HuH-7.5 (cell line): ENCODE measurements at places on chromosomes 4 and X.

DNA sequence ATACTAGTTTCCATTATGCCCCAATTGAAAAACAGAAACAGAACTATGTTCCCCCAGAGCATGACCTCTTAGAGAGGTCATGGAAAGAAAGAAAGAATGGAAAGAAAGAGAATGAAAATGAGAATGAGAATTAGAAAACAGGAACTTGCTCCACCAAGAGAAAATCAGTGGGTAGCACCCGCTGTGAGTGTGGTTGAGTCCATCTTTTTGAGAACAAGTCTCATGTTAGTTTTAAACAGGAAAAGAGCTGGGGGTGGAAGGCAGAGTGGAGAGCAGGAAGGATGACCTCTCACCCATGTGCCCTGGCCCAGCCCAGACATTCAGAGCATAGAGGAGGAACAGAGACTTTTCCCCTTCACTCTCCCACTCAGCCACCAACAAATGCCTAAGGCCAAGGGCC lies 4.9 kb downstream of the GSX2 start:
- no peak for DNase-seq

- DNase-seq = no peak
Observed at GRCh38 chr4:150934022-150934421, 81.1 kb downstream of the LRBA start.

DNA sequence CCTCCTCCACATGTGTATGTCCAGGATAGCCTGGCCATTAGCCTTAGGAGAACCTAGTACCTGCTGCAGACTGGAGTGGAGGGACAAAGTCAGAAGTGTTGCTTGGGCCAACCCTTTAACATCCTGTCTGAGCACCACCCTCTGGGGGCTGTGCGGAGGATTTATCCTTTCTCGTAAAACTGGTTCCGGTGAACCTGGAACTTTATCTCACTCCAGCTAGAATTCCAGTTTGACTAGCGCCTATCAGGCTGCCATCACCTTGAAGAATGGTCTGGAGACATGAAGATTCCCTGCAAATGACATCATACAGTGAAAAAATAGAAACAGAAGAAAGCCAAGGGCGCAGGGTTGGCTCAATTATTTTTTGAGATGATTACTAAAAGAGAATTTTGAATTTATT lies 4.0 kb downstream of the TCEAL8 start:
- no peak for DNase-seq

GRCh38 chr4:113472864-113473263 lies 288.7 kb downstream of the CAMK2D start:
- DNase-seq = no peak

GRCh38 chrX:82458207-82458754 lies 1049.8 kb upstream of the POU3F4 start:
- no peak for DNase-seq

DNA sequence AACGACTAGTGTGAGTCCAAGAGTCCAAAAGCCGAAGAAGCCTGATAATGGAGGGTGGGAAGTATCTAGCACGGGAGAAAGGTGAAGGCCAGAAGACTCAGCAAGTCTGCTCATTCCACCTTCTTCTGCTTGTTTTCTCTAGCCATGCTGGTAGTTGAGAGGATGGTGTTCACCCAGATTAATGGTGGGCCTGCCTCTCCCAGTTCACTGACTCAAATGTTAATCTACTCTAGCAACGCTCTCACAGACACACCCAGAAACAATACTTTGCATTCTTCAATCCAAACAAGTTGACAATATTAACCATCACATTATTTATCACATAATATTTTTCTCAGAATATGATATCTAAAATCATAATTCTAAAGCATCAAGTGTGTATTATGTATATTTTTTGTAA lies 1055.1 kb upstream of the PCDH10 start:
- no peak for DNase-seq

- DNase-seq = no peak
Observed at GRCh38 chrX:108199691-108200090, 108.1 kb downstream of the ATG4A start.

DNA sequence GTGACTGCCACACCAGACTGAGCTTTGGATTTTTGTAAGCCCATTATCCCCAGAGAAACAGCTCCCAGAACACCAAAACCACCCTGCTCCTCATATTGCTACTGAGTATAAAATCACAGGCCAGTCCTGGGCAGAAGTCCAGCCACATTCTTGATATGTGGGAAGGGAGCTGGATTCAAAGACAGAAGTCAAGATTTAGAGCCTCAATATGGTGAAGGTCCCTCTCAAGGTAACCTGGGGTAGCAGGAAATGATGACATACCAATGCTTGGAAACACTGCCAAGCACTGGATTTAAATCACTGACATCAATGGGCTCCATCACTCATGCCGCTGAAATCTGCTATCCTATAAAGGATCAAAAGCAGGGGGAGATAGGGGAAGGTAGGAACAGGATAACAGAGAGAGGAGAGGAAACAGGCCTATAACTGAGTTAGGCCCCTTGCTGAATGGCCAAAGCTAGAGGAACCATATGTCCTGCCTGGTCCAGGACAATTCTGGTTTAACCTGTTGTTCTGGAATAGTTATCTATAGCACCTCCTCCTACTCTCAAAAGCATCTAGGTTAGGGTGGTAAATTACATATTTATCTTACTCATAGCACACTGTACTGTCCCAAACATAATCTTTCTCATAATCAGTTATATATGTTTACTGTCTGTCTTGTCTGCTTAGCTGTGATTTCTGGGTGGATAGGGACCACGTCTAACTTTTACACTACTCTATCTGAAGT lies 83.7 kb upstream of the NHS start:
- no peak for DNase-seq

DNA sequence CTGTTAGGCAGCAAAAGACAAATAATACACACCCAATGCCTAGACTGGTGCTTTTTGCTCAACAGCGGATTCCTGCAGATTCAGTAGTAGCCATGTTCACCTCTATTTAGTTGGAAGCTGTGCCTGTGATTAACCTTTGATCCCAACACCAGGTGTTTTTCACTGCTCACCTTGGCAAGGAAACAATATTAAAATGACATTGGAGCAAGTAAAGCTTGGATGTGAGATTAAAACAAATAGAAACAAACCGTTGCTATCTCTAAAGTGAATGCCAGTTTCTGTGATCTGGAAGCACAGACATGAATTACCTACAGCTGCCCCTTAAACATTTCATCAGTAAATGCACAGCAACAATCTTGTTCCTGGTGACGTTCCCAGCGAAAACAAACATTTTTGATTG lies 35.7 kb downstream of the MAGEB17 start:
- DNase-seq = no peak

DNA sequence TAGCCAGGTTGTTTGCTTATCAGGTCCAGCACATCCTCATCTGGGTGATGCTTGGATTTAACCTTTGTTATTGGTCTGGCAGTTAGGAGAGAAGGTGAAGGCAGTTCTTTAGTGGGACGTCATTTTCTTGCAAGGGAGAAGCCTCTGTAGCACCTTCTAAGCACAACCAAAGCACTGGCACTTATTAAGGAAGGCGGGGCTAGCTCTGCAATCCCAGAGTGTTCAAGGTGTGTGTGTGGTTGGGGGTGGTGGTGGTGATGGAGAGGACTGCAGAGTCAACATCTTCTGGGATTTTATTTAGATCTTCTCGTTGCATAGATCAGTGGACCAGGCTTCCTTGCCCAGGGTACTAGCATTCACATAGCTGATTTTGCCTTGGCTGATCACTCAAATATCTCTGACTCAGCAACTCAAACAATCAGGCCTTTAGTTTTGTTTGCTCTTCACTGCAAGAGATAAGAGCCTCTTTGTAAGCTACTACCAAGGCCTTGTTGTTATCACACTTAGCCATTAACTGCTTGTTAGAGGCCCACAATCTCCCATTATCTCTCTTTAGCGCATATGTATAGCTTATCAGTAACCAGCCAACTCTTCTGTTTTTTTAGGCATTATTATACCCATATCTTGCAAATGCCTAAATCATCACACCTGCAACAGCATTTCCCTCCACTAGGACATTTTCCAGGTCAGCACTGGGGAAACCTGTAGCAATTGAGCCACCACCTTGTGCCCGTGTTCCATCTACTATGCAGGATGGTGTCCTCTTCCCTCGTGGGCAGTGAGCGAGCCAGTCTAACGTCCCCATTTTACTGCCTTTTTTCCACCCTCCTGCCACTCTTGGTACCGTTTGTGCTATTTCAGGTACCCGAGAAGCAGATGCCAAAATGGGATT lies 36.5 kb upstream of the LINC00632 start:
- DNase-seq = no peak

DNA sequence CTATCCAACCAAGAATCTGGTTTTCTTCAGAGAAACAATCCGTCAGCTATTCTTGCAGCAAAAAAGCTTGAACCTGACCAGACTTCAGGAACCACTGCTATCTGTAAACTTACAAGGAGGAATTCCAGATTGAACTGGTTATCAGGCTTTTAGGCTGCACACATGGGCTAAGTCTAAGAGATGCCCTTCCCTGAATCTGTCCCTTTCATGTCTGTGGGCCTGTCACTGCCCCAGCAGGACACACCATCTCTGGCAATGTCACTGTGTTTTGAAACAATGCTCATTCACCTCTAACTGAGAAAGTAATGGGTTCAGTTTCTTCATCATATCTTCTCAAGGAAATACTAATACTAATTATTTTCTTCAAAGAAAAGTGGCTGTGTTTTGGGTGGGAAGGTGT lies 72.8 kb downstream of the PARM1 start:
- DNase-seq = no peak

DNA sequence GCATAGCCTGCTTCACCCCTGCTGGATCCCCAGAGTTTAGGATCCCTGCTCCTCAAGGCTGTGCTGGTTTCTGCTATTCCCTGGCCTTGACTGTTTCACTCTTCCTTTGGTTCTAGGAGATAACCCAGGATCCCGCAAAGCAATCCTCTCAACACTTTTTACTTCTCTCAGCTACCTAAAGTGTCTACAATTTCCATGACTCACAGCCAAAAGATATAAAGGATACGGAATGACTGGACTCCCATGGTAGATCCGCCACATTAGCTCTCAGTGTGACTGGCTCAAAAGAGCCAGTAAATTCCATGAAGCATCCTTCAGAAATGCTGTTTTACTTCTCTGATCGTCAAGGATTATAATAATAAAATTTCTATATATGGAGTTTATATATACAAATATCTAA lies 66.3 kb upstream of the TMEM164 start:
- no peak for DNase-seq

GRCh38 chrX:981791-982626 lies 230.4 kb downstream of the CRLF2 start:
- no peak for DNase-seq

GRCh38 chr4:160928482-160928881 lies 1235.3 kb downstream of the FSTL5 start:
- no peak for DNase-seq

DNA sequence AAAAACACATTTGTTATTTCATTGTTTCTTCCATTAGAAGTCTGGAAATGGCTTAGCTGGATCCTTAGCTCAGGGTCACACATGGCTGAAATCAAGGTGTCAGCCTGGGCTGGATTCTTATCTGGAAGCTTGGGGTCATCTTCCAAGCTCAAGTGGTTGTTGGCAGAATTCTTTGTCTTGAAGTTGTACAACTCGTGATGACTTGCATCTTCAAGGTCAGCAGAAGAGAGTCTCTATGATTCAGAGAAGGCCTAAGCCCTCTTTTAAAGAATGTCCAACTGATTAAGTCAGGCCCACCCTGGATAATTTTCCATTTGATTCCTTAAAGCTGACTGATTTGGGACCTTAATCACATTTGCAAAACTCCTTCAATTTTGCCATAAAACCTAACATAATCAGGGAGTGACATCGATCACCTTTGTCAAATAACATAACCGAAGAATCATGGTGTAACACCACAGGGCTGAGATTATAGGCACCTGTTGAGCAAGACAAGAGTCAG lies 22.1 kb downstream of the TMSB4X start:
- DNase-seq = no peak

DNA sequence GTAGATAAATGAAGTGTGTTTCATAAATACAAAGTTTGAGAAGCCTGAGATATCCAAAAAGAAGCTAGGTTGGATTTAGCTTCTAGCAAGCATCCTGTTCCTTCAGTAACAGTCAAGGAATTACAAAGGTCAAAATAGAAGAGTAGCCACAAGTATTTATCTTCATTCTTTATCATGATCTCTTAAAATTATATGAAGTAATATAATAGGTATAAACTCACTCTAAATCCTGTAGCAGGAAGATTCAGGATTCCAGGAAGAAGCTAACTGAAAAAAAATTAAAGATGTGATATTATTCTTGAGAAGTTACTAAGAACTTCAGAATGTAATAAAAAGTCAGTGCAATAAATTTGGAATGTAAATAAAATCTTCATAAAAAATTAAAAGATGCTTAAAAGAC lies 31.1 kb upstream of the RXFP1 start:
- DNase-seq = no peak

- no peak for DNase-seq
Observed at GRCh38 chr4:125736057-125736456, 421.3 kb downstream of the FAT4 start.

DNA sequence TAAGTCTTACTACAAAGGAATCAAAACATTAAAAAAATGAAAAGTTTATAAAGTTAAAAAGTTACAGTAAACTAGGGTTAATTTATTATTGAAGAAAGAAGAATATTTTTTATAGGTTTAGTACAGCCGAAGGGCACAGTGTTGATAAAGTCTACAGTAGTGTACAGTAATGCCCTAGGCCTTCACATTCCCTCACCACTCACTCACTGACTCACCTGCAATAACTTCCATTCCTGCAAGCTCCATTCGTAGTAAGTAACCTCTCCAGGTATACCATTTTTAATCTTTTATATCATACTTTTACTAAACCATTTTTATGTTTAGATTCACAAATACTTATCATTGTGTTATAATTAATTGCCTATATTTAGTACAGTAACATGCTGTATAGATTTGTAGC lies 307.5 kb upstream of the FAM241A start:
- DNase-seq = no peak

GRCh38 chrX:31260351-31260750 lies 188.5 kb upstream of the FTHL17 start:
- DNase-seq = no peak

- DNase-seq = no peak
Observed at GRCh38 chr4:164550989-164551712, 202.8 kb upstream of the SMIM31 start.

DNA sequence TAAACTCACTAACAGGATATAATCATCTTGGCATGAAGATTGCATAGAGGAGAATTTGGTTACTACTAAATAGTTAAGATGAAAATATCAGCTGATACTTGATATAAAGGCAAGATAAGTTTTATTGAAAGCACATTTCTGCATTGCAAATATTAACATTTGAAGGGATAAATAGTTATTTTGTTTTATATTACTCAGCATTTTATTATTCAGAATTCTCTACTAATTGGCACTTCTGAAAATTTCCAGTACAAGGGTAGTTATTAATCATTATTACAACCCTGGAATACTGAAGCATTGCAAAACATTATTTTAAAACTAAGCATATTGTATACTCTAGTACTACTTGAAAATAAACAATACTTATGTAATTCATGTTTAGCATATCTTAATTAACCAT lies 32.7 kb upstream of the AREG start:
- no peak for DNase-seq

GRCh38 chr4:181798536-181798935 lies 444.7 kb upstream of the TENM3 start:
- DNase-seq = no peak

- no peak for DNase-seq
Observed at GRCh38 chr4:134364928-134365327, 163.3 kb upstream of the PABPC4L start.

- DNase-seq = no peak
Observed at GRCh38 chr4:57410331-57411052, 300.3 kb upstream of the IGFBP7 start.

- no peak for DNase-seq
Observed at GRCh38 chrX:79259073-79259689, 108.0 kb downstream of the ITM2A start.

- DNase-seq = no peak
Observed at GRCh38 chr4:48254381-48255071, 15.1 kb downstream of the TEC start.
